ENCODE measurements at places on chromosomes 11 and 22. TPM values are rescaled to one million over a fixed set of nuclear protein-coding genes. Genes with fewer than 3 reads are reported as not detected.

TOLLIP gene
- total RNA-seq, result 50.8 TPM

SLC37A2 gene
- 8.9 TPM for total RNA-seq

CHRM4 gene
- total RNA-seq, result 0.21 TPM

GLYAT gene
- 8.2 TPM for total RNA-seq

CEND1 gene
- total RNA-seq, result not detected

CARD10 gene
- 7.7 TPM for total RNA-seq

GRCh38 chr11:46663277-46663940, 37.0 kb downstream of the ARHGAP1 start:
- DNase-seq, result no peak

- no peak for DNase-seq
Measured at GRCh38 chr11:5335170-5335569, 8.2 kb downstream of the OR51B5 start.

DNA sequence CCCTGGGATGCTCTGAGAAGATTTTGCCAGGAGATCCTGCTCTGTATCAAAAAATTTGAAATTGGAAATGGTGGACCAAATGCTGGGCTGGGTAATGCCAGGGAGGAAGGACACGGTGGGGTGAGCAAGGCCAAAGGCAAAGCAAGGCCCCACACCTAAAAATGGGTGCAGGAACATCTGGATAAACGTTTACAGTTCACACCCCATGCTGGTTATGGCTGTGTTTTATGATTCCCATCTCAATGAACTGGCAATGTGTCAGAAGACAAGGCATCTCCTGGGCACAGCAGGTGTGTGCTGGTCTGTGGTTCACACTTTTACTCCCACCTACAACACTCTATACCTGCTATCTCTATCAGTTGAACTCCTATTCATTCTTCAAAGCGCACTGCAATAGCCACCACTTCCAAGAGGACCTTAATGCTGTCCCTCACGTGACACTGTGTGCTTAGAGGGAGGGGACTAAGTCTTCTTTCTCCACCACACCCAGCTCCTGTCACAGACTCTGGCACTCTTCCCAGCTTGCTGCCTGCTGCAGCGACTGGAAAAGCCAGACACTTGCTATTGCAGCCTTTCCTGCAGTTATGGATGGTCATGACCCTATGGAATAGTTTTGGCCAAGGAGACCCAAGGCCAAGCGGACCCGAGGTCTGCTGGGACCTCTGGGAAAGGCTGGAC, 277.5 kb downstream of the CTTN start:
- no peak for DNase-seq

DNA sequence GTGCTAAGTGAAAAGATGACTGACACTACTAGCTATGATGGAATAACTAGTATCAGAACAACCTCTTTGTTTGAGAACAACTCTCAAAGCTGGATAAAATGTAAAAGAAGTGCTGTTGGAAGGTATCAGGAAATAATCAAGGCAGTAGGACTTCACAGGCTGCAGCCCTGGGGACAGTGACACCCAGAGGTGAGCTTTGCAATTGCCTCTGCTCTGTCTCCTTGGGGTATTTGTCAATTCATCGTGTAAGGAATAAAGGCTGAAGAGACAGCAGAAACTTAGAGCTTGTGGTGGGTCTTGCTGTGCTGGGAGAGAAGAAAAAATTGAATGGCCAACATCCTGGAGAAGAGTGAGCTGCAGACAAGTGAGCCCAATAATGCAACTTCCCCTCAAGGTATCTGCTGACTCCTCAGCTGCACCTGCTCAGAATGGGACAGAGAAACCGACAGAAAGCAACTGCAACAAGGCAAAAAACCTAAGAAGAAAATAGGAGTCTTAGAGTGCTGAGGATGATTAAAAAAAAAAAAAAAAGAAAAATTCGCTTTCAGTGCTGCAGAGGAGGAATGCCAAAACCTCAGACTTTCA, 141.1 kb downstream of the RCN1 start:
- DNase-seq, result no peak

- DNase-seq, result no peak
Measured at GRCh38 chr22:28768701-28769393, 3.6 kb upstream of the CCDC117 start.

DNA sequence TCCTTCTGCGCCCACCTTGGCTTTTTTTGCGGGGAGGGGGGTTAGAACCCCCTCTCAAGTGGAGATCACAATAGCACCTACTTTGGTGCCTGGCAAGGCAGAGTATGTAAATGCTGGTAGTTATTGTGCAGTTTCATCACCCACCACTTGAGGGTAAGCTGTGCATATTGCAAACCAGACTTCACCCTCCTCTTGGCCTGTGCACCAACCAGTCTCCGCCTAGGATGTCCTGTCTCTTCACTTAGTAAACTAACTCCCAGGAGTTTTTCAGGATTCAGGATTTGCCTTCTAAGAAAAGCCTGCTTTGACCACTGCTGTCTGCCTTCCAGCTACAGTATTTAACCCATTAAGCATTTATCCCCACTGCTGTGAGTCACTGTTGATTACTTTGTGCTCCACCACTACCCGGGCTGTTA, 2.0 kb upstream of the UBXN1 start:
- DNase-seq, result peak; percentile 44

DNA sequence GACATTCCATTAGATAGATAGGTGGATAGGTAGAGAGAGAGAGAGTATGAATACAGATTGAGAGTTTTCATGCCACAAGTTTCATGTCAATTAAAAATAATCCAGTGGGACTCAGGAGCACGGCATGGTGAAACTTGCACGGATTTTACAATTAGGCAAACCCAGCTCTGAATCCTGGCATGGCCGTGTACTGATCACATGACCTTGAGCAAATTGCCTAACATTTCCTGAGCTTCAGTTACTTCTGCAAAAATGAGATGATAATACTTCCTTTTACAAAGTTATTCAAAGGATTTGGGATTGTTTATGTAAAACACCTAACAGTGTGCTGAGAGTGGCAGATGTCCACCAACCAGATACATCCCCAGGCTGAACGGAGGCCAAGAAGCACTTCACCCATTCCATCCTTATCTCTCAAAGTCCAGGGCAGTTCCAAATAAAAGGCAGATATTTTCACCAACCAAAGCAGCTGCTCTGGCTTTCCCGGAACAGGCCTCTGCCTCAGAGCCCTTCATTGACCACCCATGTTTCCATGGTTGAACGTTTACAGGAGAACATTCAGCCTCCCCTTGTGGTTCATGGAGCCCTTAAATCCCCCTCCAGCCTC, 17.9 kb downstream of the APLNR start:
- no peak for DNase-seq

DNA sequence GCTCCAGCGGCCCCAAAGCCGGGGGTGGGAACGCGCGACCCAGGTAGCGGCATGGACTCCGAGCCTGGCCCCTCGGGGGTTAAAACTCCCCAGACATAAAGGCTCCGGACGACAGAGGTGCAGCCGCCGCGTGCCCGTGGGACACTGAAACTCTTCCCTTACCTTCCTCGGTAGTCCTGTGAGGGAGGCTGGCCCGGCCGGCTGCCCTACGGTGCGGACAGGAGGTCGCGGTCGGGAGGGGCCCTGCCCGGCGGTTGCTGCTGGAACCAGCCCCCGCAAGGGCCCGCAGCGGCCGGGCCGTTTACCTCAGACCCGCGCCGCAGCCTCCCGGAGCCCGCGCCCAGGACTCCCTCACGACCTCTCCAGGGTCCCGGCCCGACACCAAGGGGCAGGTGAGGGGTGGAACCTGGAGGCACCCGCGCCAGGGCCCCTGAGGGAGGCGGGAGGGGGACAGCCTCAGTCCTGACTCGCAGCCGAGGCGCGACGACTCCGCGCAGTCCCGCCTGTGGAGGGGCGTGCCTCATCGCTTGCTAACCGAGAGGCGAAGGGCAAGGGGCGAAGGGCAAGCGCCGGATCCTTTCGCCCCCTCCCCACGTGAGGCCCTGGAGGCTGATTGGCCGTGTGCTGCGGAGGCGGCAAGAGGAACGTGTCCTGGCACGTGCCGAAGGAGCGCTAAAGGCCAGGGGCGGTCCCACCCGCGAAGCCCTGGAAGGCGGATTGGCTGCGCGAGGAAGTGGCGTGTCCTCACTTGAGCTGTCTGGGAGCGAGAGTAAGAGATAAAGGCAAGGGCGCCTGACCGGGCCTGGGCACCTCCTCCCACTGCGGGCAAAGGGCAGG, at the start of gene UPB1:
Gene UPB1, plus strand, starts transcription at position 805 of the 837 bp plus-strand sequence. CDS start 72 bp downstream, outside the sequence.
- peak; percentile 35 for DNase-seq

DNA sequence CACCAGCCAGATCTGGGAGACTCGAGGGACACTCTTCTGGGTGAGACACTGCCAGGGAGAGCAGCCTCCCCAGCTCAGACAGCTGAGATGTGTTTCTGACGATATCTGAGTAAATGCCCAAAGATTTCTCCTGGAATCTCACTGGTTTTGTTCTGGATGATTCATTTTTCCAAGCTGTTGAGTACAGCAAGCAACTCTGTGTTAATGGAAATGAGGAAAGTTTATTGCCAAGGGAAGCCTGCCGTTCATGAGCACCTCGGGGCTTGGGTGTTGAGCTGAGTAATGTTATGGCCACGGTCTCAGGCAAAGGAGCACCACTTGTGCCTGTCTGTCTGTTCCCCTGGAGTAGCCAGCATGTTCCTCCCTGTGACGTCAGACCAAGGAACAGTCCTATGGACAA, 1132.4 kb downstream of the BRD1 start:
- DNase-seq, result peak; percentile 12

DNA sequence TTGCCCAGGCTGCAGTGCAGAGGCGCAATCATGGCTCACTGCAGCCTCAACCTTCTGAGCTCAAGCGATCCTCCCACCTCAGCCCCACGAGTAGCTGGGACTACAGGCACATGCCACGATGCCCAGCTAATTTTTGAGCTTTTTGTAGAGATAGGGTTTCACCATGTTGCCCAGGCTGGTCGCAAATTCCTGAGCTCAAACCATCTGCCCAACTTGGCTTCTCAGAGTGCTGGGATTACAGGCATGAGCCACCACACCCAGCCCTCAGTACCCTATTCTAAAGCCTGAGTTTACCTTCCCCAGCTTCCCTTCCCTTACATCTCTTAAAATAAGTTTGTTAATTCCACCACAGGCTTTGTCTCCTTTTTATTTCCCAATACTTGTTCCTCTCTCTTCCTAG, 59.1 kb downstream of the AMBRA1 start:
- no peak for DNase-seq

DNA sequence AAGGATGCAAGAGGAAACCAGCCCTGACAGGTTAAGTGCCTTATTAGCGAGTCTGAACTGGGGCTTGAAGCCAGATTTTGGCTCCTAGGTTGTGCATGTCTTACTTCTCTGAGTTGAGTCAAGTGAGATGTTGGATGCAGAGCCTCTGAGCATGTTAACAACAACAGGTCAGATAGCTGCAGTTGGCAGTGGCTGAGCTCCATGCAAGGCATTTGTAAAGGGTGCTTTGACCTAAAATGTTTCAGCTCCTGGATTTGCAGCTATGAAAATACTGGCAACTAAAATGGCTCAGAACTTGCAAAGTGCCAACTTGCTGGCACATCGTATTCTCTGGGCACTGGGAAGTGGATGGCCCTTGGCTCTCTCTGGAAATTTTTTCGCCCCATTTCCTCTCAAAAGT, 16.4 kb upstream of the CSRP3 start:
- no peak for DNase-seq

DNA sequence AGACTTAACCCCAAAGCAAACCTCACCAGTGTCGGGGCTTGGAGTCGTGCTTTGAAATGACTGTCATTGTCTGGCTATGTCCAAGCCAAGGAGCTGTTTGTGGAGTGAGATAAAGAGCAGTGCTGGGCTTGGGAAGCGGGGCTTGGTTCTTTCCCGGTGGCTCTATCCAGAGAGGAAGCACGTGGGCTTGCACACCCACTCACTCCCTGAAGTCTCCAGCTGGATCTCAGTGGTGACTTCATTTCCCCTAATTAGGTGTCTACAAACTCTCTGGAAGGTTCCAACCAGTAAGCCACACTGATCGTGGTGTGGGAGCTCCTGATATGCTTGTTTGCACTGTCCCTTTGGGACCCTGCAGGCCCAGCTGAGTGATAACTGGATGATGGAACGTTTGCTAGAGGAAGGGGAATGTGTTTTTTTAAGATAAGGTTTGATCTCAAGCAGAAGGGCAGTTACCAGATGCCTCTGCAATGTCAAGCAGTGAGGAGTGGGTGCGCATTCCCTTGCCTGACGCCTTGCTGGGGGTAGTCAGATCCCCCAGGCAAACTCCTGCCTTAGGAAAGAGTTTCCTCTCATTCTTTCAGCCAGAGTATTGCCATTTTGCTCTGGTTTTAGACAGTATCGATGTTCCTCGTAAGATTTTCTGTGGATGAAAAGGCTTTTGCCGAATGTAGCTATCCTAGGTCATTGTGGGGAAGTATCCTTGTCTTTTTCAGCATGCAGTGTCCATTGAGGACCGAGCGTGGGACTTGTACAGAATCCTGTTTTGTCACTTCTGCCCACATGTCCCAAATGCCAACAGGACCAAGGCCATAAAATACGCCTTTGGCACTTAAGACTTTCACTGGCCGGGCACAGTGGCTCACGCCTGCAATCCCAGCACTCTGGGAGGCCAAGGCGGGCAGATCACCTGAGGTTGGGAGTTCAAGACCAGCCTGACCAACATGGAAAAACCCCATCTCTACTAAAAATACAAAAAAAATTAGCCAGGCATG, 90.9 kb downstream of the MICAL2 start:
- DNase-seq, result peak; percentile 87

DNA sequence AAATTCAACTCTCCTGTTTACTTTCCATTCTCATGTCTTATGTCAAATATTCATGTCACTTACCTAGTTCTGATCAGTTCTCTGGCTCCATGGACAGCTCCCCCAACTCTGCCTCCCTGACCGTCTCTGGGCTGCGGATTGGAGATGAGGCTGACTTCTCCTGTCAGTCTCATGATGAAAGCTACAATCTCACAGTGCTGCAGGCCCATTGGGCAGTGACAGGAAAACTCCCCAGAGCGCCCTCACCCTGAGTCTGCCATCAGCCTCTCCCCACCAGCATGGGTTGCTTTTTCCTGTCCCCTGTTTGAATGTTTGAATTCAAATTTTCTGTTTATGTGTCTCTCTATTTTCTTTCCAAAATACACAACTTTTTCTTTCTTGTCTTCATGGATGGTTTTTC, 63.8 kb upstream of the TOP3B start:
- DNase-seq, result no peak

GRCh38 chr22:46373159-46373558, 37.6 kb downstream of the TRMU start:
- no peak for DNase-seq

DNA sequence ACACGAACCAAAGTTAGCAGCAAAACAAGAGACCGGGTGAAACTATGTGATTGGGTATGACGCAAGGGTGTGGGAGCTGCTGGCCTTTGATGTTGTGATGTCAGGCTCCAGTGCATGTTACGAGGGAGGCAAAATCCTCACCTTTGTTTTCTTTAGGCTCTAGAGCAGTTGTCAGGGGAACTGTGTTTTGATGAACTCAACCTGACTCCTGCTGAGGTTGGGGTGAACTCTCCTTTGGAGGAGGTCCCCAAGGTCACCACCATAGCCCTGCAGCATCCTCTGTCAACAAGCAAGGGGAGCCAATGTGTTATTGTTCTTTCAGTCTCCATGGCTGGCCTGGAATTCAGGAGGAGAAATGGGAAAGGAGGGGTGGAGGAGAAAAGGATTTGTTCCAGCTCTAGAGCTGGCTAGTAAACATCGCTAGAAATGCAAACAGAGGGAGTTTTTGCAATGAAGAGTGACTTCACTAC, 33.8 kb downstream of the RASSF10 start:
- no peak for DNase-seq

- no peak for DNase-seq
Measured at GRCh38 chr11:62103986-62104385, 19.8 kb upstream of the INCENP start.

GRCh38 chr11:31233425-31233824, 136.1 kb downstream of the DCDC1 start:
- DNase-seq, result no peak

All from left cardiac atrium (tissue), 4 donors.